ENCODE measurements at places on chromosomes 7 and 10. TPM values are rescaled to one million over a fixed set of nuclear protein-coding genes. Genes with fewer than 3 reads are reported as not detected.

DNA sequence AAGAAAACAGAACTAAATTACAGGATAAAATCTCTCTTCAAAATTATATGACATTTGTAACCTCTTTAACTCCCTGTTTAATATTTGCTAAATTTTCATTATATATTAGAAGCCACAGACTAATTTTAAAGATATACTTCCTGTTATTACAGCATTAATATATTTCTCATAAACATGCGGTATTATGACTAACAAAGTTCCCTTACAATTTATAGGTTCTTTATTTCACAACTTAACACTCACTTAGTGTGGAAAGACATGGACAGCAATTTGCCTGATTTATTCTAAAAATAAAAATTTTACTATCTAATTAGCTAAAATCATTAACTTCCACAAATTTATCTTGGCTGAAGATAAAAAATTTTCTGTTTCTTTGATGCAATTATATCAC, 29.0 kb downstream of the CTNNA3 start:
- no peak for ATAC-seq

- ATAC-seq = no peak
Measured at GRCh38 chr7:100099452-100099851, 1.7 kb downstream of the MCM7 start.

GRCh38 chr10:80457554-80458262, 3.6 kb downstream of the TSPAN14 start:
- ATAC-seq = no peak

GRCh38 chr10:12512332-12513002, 163.1 kb downstream of the CAMK1D start:
- no peak for ATAC-seq

The CRYGN gene
- total RNA-seq = not detected

The PTF1A gene
- total RNA-seq = not detected

DNA sequence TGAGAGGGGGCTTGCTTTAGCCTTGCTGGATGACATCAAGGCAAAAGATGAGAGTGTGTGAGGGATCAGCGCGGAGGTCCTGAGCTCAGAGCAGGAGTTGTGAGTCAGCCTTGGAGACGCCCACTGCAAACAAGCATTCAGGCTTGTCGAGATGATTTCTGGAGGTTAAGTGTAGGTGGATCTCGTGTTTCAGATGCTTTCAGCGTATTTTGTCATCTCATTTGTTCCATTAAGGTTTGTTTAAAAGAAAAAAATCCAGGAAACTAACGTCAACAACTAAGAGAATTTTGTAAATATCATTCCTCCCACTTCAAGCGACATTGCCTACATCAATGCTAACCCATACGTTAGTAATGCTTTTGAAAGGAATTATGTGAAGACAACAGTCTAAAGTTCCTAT, 715.4 kb upstream of the NRP1 start:
- ATAC-seq = peak; percentile 85

GRCh38 chr7:106187613-106188350, 75.7 kb upstream of the SYPL1 start:
- ATAC-seq = no peak

The NPC1L1 gene
- total RNA-seq = not detected

- peak; percentile 50 for ATAC-seq
Measured at GRCh38 chr10:127899766-127900387, 7.0 kb upstream of the PTPRE start.

DNA sequence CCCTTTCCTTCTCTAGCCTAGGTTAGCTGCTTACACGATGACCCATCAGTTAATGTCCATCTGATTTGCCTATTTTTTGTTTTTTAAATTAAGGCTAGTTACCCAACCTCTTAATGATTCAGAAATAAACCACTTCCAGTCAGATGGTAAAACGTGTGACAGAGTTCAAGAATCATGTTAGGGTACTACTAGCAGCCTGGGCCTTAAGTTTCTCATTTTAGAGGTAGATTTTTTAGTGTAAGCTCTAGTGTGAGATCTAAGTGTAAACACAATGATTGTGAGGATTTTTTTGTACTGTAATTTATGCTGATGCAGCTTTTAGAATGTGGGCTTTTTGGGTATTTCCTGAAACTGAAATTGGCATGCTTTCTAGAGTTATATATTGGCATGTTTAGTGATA, 130.0 kb downstream of the CDK14 start:
- ATAC-seq = no peak

GRCh38 chr7:88027724-88028123, 93.7 kb downstream of the ADAM22 start:
- ATAC-seq = no peak

DNA sequence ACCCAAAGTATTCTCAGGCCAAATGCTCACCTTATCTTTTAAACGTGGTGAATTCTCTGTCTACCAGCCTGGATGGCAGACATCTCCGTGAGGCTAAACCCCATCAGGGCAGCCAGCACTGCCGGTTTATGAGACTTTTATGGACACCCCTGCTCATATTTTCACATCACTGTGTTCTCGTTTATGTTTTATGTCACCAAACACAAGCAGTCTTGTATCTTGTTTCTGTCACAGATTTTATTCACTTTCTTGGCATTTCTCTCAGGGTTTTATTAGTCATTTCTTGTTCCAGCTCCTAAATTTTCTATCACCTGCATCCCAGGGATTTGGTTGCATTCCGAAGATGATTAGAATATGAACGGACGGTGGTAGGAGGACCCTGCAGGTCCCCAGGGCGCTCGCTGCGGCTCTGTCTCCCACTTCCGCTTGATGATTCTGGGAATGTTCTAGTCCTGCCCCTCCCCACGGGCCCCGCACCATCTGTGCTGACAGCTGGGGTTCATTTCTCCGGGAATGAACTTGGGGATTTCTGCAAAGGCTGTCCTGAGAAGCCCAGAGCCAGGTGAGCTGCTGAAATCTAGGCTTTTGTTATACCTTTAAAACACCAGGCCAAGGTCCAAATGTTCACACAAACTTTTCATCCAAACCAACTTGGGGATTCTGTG, 217.6 kb downstream of the GFRA1 start:
- no peak for ATAC-seq

DNA sequence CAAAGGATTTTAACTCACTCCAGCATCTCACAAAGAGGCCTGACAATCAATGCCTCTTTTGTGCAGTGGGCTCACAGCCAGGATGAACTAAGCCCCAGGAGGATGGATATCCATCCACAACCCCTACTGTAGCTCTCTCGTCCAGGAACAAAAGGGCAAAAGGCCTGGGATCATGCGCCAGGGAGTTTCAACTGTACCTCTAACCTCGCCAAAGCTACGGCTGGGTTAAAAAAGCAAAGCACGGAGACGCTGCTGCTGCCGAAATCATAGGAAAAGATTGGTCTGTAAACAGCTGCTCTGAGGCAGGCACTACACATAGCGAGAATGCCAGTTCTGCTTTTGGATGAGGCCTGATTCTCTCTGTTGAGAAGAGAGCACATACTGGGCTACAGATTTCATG, 32.1 kb downstream of the VSTM4 start:
- ATAC-seq = no peak

DNA sequence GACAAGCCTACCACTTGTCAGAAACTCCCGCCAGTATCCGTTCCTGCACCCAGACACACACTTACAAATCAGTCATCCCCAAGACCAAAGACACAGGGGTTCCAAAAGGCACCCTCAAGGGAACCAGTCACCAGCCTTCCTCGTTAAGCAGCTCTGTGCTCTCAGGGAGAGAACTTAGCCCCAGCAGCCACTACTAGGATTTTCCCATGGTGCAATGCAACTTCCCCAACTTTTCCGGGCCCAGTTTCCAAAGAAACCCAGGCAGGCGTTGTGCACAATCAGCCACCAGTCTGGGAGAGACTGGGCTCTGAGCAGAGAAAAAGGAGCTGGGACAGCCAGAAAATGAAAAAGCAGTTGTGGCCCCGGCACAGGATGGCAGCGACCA, 1.2 kb downstream of the DLG5 start:
- no peak for ATAC-seq

The SH2D4B gene
- total RNA-seq = 0.32 TPM

The TMEM139 gene
- total RNA-seq = 1.9 TPM

Measured in activated T-helper 17 cell treated with anti-CD3 and anti-CD28 coated beads, Interleukin-2, amount 50 U/mL, for 72 hours (primary cell).